DMS79 treated with DMSO at 0.1 percent for 48 hours (cell line): ENCODE measurements at places on chromosomes 3 and 15.
A peak's percentile ranks its signal among the peaks of the same experiment; 100 is the strongest.

GRCh38 chr3:88996691-88997090 is 110.7 kb upstream of the EPHA3 start:
- no peak for DNase-seq

GRCh38 chr3:14913071-14913925 is 34.1 kb upstream of the NR2C2 start:
- no peak for DNase-seq

- no peak for DNase-seq
Measured at GRCh38 chr3:143535994-143536784, 312.1 kb downstream of the SLC9A9 start.

GRCh38 chr3:45547764-45548680 is 46.5 kb upstream of the LIMD1 start:
- DNase-seq = no peak

DNA sequence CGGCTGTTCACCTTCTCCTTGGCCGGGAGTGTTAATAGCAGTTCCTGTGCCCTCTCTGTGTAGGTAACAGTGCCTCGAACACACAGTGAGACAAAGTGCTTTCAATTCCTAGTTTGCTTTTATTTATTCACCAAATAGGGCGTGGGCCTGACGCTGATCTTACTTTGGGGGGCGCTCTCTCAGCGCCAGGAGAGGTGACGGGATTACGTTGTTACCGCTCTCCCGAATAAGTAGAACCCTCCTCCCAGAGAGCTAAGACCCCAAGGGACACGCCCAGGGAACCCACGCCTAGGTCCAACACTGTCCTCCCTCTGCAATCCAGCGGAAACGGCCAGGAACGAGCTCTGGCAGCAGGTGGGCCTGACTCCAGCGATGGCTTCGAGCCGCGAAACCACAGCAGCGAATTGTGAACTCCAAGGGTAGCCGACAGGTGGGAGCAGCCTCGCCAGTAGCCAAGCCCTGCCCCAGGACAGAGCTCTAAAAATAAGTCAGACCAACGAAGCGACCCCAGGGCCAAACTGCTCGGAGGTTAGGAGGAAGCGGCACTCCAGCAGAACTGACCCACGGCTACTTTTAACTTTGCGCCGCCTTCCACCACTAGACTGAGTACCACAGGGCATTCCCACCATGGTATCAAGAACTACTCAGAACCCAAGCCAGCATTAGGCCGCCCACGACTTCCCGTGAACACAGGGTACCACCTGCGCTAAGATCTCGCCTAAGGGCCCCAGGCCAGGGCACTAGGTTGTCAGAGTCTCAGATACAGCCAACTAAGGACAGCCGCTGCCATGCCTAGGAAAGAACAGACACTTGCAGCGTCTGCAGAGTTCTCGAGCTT is 1.6 kb upstream of the SIN3A start:
- peak; percentile 27 for DNase-seq
